ENCODE measurements at places on chromosomes 13 and 19.

DNA sequence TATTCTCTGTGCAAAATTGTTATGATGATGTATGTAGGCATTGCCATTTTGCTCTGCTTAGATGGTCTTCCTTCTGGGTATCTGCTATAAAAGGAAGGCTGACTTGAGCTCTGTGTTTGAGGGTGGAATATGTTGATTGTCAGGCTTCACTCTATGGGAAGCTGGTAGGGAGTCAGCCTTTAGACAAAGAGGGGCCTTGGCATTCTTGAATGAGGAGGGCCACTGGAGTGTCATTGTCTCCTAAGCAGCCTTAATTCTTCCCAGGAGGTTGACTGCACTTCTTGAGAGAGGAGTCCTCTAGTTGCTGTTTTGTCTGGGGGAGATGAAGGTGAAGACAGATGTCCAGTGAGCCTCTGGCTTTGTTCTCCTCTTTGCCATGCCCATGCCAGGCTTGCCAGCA lies 266.8 kb downstream of the KCNRG start:
- DNase-seq, result no peak

GRCh38 chr13:93635616-93636032 lies 409.0 kb downstream of the GPC6 start:
- DNase-seq, result no peak

GRCh38 chr13:25118378-25118905 lies 22.5 kb downstream of the PABPC3 start:
- no peak for DNase-seq

- no peak for DNase-seq
Measured at GRCh38 chr19:46447824-46448223, 19.1 kb upstream of the PNMA8C start.

GRCh38 chr13:112240076-112240475 lies 136.1 kb upstream of the SPACA7 start:
- no peak for DNase-seq

DNA sequence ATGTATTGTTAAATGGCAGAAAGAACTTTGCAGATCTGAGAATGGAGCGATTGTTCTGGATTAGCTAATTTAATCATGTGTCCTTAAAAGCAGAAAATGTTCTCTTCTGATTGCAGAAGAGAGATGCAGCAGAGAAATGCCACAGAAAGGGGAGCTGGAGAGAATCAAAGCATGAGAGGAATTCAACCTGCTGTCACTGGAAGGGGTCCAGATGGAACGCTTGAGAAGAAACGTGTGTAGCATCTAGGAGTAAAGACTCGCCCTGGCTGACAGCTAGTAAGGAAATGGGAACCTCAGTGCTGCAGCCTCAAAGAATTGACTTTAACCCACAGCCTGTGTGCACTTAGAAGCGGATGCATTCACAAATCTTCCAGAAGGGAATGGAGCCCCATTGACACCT lies 502.8 kb downstream of the KLF12 start:
- DNase-seq, result no peak

DNA sequence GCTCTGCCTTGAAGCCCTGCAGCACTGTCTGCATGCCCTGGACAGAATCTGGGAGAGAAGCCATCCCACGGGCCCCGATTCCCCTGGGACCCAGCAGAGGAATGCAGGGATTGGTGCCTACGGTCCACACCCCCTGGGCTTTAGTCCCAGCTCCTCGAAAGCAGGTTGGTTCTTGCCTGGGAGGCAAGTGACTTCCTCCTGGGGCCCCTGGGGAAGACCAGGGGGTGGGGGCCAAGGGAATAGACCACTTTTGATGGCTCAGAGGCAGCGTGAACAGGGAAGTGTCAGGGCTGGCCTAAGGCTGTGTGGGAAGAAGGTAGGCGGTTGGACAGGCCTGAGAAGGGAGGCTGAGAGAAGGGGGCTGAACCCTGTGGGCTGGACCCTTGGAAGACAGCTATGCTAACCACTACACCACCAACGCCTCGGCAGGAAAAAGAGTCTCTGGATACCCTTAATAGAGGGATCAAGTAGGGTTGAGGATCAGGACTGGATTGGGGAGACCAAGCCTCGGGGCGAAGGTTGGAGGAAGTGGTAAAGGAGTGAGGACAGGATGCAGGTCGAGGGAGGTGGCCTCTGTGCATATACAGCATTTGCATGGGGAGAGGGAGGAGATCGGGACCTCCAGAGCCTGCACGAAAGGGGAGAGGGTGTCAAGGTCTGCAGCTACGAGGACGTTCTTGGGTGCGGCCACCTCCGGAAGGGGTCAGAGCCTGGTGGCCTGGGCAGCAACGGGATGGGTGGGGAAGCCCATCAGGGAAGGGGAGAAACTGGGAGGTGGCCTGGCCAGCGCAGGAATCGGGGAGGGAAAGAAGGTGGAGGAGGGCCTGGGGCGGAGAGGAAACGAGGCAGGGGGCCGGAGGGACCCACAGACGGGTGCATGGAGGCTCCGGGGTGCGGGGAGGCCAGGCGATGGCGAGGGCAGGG lies 709 bp downstream of the DPP9 start:
- peak; percentile 29 for DNase-seq

DNA sequence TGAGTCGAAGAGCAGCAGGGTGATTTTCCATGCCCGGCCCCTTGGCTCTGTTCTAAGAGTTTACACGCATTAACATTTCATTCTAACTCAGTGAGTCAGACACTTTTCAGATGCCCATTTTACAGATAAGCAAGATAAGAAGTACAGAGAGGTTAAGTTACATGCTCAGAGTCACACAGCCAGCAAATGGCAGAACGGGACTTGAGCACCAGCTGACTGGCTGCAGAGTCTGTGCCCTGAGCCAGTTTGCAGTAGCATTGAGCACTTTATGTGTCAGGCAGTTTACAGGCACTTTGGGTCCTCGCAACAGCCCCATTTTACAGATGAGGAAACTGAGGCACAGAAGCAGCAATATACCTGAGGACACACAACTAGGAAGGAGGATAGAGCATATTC lies 19.0 kb downstream of the CCDC8 start:
- DNase-seq, result no peak

DNA sequence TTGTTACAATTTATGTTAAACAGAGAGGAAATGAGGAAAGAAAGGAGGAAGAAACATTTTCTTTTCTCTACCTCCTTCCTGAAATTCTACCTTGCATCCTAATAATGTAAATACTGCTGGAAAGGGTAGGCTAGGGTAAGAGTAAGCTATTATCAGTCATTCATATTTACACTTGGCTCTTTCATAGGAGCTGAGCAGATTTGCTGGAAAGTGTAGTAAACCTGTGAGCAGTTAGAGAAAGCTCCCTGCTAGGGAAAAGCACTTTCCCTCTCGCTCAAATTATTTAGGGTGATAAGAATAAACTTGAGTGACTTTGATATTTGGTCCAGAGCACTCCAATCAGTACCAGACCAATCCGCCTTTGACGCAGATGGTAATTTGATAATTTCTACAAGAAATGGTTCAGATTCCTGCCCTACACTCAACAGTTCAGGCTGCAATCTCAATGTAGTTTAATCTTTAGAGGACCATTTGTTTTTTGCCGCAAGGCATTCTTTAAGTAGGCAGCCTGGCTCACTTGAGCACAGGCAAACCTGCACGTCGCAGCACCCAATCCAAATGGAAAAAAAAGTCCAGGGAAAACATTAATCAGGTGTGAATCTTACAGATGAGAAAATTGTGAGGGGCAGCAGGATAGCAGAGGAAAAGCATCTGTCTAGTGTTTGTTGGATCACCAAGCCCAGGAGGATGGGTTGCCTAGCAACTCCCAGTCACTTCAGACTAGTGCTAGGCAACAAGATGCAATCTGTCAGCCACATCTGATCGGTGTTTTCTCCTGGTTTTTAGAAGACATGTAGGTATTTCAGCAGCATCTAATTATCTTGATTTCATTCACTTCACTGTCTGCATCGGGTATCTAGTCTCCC lies 68.6 kb upstream of the KL start:
- DNase-seq, result no peak
